ENCODE measurements at places on chromosomes 6 and 20.

GRCh38 chr6:133701633-133702331, 187.1 kb upstream of the TCF21 start:
- no peak for DNase-seq

DNA sequence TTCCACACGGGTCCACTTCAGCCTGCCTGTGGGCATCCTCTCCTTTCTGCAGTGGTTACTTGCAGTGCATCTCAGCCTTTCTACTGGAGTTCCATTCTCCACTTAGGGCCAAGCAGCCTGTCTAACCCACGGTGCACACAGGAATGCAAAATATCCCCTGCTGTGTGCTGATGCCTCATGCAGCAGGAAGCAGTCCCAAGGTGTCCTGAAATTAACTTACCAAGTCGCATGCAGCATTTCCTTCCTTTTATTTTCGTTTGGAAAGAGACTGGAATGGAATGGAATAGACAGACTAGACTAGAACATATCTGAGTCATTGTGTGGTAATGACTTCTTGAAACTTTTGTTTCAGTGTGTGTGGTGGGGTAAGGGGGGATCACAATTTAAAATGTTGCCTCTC, 25.9 kb upstream of the FOXQ1 start:
- DNase-seq: no peak

DNA sequence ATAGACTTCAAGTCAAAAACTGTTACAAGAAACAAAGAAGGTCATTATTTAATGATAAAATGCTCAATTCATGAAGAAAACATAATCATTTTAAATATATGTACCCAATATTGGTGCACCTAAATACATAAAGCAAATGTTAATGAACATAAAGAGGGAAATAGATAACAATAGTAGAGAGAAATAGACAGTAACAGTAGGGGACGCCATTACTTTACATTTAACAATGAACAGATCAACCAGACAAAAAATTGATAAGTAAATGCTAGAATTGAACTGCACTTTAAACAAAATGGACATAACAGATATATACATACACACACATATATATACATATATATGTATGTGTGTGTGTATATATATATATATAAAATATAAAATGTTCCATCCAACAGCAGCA, 37.4 kb downstream of the IL22RA2 start:
- DNase-seq: no peak

- DNase-seq: no peak
Observed at GRCh38 chr20:2254333-2254732, 41.5 kb upstream of the TGM3 start.
